LNCaP clone FGC (cell line): ENCODE measurements at places on chromosomes 4 and X.

DNA sequence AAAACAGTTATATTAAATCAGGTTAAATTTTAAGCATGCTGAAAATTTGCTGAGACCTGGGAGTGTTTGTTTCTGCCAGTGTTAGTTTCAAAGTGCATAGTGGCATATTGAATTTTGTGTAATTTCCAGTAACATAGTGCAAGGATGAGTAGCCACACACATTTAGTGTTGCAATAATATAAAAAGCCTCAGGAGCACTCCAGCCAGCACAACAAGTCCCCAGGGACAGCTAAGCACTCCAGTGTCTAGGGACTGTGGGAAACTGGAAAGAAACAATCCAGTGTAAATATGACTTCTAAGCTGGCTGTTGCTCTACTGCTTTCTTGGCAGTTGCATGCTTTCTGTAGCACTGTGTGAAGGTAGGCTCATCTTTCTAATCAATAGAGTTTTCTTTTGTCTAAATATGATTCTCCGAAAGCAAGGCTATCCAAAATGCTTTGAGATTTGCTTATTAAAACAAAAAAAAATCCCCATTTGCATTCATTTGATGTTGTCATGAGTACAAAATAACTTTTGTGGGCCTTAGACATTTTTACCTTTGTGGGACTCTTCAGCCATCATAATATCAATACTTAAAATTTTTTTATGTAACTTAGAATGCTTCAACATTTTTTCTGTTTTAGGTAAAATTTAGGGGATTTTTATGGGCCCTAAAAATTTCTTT lies 24.2 kb upstream of the CXCL2 start:
- DNase-seq: peak; percentile 62

DNA sequence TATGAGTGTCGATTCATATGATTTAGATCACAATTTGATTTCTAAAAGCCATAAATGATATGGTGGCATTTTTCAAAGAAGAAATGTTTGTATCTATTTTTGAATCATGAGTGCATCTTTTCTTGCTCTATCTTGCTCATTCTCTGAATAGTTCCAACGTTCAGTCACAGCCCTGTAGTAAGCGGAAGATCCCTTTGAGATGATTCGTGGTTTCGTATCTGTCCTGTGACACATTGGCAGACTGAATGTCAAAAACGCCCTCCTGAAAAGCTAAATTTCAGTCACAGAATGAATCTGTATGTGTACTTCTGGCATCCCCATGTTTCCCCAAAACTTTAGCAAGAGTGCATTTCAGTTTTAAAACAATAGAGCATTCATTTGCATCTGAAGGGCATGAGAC lies 1066.9 kb upstream of the TENM3 start:
- no peak for DNase-seq

GRCh38 chrX:109848461-109849050 lies 115.5 kb upstream of the ACSL4 start:
- no peak for DNase-seq

- DNase-seq: no peak
Observed at GRCh38 chr4:106126062-106126461, 189.9 kb downstream of the TBCK start.

GRCh38 chr4:138185859-138186645 lies 56.1 kb downstream of the SLC7A11 start:
- DNase-seq: no peak

DNA sequence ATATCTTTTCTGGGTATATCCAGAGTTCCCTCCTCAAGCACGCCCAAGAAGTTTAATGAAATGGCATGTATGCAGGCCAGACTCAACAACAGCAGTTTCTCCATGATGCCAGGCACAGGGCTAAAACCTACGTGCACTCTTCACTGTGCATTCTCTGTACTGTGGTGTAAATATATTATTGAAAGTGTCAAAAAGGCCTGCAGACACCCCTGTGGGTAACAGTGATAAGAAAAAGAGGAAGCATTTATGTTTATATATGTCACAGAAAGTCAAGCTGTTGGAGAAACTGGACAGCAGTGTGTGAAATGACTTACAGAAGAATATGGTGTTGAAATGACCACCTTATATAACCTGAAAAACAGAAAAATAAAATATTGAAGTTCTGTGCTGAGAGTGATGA lies 29.6 kb upstream of the DCAF8L1 start:
- DNase-seq: no peak

DNA sequence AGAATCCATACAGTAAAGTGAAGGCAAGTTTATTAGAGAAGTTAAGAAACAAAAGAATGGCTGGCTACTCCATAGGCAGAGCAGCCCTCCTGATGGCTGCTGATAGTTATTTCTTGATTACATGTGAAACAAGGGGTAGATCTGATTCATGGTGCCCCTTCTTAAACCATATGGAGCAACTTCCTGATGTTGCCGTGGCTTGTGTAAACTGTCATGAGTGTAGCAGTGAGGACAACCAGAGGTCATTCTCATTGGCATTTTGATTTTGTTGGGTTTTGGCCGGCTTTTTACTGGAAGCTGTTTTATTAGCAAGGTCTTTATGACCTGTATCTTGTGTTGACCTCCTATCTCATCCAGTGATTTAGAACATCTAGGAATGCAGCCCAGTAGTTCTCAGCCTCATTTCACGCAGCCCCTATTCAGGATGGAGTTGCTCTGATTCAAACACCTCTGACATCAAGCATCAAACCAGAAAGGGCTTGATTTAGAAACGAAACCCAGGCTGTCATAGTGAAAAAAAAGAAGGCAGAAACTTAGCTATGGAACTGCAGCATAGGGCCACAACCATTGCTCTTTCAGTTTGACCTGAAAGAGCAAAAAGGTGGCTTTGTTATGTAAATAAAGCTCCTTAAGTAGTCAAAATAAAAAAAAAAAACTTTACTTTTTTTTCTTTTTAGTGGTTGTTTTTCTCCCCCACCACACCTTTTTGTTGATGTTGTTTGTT lies 37.8 kb downstream of the SPCS3 start:
- DNase-seq: no peak

GRCh38 chrX:77446908-77447652 lies at the start of gene FGF16:
Gene FGF16, plus strand, starts transcription at chrX:77447389. Its CDS starts 286 bp downstream, at chrX:77447675.
- DNase-seq: no peak

- no peak for DNase-seq
Observed at GRCh38 chr4:165393704-165394103, 14.9 kb downstream of the CPE start.

DNA sequence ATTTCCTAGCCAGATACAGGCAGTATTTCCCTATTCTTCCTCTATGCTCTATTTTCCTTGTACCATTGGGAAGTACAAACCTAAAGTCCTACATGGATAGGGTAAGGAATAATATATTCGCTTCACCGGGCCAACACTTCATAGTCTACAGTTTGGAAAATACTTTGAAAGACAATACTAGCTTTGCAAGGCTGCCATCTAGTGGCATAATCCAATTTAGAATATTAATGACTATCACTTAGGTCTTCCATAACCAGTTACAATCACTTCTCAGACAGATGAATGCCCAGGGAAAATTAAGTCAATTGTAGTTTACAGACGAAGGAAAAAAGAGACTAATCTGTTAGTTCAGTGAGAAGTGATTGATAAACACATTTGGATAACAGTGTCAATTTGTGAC lies 141.0 kb upstream of the FAM47C start:
- DNase-seq: no peak

DNA sequence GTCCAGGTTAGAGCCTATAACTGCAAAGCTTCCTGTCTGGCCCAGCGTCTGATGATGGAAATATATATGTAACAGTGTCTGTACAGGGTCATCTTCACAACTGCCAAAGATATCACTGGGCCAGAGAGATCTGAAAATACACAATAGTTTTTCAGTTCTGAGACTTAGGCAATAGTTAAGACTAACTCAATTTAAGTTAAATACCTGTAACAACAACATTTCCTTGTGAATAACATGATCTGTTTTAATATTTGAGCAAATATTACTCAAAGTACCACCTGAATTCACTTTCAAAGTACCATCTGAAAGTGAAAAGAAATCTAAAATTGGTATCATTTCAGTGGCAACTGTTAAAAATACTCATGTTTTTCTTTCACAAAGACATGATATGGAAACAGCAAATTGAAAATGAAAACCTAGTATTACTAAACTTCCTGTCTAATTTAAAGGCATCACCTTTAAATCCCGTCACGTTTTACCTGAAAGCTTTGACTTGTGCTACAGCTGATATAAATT lies 9.6 kb downstream of the ZAR1 start:
- DNase-seq: no peak

GRCh38 chrX:64205441-64205734 lies at the start of gene AMER1:
Gene AMER1, minus strand, starts transcription at chrX:64205708. Its CDS starts 12,422 bp downstream, at chrX:64193286.
- no peak for DNase-seq

- DNase-seq: no peak
Observed at GRCh38 chrX:15973299-15973698, 118.7 kb upstream of the AP1S2 start.

DNA sequence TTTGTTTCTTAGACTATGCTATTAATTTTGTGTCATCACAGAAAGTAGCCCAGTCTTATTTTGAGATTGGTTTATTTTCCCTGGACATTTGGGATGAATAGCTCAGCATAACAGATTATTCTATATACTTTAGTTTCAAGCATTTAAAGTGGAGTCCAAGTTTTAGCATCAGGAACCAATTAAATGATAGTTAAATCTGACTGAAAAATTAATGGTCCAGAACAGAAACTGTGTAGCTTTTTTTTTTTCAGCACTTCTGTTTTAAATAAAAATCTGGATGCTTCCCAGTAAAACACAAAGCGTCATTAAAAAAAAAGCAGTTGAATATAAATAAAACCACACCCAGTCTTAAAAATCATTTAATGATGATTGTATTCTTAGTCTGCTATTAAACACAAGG lies 59.4 kb upstream of the PITX2 start:
- DNase-seq: no peak

DNA sequence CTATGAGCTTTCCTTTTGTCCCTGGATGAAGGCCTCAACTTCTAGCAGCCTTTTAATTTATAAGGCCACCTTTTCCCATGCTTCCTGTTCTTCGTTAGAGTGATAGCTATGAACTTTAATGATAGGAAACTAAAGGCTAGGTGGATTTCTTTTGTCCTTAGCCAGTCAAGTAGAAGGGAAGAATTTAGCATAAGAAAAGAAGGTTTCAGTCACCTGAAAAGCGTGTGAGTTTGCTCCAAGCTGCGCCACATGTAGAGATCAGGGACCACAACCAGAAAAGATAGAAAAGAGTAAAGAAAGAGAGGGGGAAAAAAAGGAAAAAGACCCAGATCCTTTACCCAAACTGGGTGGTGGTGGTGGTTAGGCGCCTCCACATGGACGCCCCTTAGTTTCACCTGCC lies 28.6 kb downstream of the LUZP4 start:
- no peak for DNase-seq
